Stimulated activated naive CD4-positive, alpha-beta T cell (primary cell): ENCODE measurements at places on chromosomes 7 and 10.

DNA sequence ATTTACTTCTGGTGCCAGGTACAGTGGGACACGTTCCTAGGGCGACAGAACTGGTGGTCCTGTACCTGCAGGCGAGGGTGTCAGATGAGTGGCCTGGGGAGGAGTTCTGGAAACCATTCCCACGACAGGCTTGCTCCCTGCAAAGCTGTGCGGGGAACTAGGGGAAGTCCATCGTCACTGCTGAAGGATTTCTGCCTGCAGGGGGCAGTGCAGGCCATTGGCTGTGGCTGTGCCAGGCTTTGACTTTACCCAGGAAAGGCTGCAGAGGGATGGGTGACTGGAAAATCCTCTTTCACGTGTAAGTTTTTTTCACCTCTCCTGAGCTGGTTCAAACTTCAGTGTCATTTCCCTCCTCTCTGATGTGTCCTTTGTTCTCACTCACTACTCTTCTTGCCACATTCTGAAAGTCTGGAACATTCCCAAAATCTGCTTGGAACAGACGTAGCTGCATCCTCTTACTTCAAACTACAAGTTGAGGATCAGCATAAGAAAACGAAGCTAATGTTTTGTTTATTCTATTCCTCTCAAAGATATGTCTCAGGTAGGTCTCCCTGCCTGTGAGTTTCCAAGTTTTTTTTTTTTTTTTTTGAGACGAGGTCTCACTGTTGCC, 126.5 kb downstream of the SH2D4B start:
- no peak for DNase-seq

GRCh38 chr10:3464760-3465405, 292.3 kb upstream of the PITRM1 start:
- DNase-seq = no peak

- DNase-seq = no peak
Observed at GRCh38 chr10:49594594-49594993, 15.5 kb upstream of the SLC18A3 start.

DNA sequence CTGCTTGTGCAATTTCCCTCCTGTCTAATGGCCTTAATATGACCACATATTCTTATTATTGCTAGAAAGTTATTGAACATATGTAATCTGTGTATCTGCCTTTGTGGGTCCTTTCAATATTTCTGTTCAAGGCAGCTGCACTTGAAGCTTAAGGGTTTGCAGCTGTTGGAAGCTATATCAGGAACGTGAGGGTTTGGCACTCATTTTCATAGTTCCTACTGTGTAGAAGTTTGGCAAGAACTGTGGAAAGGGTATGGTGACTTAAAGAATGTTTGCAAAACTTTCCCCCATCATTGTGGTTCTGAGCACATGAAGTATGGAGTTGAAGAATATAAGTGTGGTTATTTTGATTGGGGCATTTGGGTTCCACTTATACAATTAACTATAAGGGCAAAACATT, 144.7 kb upstream of the SEMA3A start:
- DNase-seq = no peak

DNA sequence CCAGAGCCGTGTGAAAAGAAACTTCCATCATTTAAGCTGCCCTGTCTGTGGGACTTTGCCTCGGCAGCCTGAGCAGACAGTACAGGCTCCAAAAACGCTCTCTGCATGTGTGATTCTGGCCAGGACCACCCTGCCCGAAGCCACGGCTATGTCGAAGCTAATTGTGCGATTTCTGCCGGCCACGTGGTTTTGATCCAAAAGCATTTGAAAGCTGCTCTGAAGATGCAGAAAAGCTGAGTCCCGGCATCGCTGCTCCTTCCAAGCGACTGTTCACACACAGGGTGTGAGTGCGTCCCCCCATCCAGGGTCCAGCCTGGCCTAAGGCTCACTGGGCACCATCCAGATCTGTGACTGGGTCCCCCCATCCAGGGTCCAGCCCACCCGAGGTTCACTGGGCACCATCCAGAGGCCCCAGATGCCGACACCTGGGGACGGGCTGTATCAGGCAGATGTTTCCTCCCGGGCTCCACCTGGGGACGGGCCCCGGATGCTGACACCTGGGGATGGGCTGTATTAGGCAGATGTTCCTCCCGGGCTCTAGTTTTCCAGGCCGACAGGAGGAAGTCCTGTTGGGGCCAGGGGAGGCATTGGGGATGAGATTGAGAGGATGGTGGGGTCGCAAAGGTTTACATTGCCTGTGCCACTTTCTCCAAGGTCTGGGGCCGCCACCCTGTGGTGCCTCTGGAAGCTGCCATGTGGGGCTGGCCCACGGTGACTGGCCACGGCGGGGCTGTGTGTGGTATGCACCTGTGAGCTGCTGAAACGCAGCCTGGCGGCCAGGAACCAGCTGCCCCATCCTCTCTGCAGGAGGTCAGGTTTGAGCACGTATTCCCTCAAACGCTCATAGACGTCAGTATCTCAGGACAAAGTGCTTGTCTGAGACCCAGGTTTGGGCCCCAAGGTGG, 527.4 kb downstream of the DNAJB6 start:
- no peak for DNase-seq

DNA sequence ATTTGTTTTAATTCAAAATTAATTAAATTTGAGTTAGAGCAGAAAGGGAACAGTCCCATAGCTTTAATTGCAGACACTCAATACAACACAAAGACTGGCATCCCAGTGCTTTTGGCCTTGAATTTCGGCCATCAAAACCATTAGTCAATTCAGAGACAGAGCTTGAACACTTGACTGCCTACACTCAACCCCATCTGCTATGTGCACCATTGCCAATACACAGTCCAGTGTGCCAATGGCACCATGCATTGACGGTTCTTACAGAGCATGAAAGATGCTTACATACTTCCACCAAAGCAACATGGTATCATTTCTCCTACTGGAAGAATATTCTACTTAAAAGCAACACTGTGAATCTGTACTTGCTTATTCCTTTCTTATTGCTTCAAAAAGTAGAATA, 43.6 kb upstream of the LRRTM3 start:
- no peak for DNase-seq

- no peak for DNase-seq
Observed at GRCh38 chr10:44958196-44958897, 1.3 kb upstream of the RASSF4 start.

DNA sequence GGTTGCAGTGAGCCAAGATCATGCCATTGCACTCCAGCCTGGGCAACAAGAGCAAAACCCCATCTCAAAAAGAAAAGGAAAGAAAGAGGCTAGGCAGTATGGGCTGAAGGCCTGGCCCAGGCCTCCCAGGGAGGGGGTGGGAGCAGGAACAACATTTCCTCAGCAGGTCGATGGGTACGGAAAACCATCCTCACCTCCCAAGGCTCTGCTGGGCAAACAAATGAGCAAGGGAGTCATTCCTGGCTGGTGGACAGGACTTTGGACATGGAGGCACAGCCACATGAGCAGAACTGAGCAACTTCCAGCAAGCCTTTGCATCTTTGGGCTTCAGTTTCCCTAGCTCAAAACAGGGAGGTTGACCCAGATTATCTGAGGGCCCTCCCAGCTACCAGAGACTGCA, 13.0 kb downstream of the OGDHL start:
- DNase-seq = no peak

DNA sequence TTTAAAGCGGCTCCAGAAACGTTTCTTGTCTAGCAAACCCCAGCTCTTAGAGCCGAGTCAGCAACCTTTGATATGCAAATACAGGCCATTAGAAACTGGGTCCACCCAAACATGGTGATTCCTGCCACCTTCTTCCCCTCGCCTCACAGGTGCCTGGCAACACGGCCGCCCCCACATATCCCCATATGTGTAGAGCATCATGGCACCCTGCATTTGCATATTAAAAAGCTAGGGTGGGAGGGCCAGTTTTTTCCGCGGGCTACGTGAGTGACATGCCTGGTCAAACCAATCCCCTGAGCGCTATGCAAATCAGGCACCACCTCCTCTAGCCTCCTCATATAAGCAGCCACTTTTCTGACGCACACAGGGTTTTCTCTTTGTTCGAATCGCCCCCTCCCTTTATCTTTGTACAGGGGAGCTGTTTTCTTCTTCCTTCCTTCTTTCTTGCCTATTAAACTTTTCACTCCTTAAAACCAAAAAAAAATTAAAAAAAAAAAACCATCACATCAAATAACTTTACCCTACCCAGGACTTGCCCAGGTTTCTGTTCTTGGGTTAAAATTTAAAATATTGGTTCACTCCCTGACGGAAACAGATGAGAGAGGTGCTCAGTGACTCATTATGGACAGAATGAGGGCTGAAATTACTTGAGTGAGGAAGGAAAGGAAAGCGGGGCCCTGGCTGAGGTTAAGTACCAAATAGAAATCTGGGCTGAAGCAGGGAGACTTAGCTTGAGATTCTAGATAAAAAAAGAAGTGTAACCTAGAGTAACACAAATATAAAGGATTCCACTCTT, 59.8 kb downstream of the COA1 start:
- no peak for DNase-seq

- DNase-seq = no peak
Observed at GRCh38 chr7:23004247-23004520, 9.7 kb downstream of the HYCC1 start.

GRCh38 chr10:97647556-97647955, 7.1 kb downstream of the PI4K2A start:
- no peak for DNase-seq

GRCh38 chr7:29610086-29610485, 46.5 kb downstream of the PRR15 start:
- DNase-seq = no peak

DNA sequence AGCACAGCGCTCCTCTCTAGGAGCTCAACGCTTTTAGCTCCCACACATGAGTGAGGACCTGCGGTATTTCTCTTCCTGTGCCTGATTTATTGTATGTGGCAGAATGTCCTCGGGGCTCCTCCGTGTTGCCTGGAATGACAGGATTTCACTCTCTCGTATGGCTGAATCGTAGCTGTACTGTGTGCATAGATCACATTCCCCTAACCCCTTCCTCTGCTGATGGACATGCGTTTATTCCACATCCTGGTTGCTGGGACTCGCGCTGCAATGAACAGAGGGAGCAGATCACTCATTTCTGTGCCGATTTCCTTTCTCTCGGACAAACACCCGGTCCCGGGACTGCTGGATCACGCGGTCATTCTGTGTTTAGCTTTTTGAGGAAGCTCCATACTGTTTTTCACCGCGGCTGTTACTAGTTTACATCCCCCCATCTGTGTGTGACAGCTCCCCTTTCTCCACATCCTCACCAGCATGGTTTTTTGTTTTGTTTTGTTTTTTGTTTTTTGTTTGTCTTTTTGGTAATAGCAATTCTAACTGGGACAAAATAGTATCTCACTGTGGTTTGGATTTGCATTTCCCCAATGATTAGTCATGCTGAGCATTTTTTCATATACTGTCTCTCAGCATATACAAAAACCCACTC, 76.3 kb downstream of the FOXL3 start:
- no peak for DNase-seq

DNA sequence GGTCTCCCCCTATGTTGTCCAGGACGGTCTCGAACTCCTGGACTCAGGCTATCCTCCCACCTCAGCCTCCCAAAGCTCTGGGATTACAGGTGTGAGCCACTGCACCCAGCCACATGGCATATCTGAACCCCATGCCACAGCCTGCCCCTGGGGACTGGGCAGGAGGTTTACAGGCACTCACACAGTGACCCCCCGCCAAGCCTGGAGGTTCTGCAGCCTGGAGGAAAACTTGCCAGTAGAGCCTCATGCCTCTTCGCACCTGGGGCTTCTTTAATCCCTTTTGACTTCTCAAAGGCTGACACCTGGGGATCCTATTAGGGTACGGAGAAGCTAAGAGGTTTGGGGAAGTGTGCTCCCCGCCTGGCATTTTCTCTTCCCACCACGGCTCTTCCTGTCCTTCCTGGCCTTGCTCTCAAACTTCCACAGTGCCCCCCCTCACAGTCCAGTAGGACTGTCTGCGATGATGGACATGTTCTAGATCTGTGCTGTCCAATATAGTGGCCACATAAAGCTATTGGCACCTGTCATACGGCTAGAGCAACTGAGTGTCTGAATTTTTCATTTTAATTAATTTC, 11.4 kb upstream of the KCP start:
- no peak for DNase-seq

GRCh38 chr10:118590334-118590733, 5.1 kb downstream of the PRLHR start:
- no peak for DNase-seq

DNA sequence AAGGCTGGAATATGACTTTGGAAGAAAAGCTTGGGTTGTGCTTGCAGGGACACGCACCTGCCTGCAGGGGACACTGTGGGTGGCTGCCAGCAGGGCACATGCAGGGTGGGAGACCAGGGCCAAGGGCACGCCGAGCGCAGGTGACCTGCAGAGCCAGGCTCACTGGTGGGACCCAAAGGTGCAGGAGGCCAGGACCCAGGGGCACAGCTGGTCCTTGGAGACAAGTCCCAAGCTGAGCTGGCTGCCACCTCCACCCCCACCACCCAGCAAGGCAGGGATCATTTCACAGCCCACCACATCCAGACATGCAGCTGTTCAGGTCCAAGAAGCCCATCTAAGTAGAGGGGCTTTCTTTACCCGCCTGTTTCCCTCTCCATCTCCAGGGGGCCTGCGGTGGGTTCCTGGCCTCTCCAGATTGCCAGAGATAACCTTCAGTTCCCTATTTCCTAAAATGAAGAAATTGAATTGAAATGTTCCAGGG, 13.8 kb upstream of the CLIP2 start:
- DNase-seq = no peak

DNA sequence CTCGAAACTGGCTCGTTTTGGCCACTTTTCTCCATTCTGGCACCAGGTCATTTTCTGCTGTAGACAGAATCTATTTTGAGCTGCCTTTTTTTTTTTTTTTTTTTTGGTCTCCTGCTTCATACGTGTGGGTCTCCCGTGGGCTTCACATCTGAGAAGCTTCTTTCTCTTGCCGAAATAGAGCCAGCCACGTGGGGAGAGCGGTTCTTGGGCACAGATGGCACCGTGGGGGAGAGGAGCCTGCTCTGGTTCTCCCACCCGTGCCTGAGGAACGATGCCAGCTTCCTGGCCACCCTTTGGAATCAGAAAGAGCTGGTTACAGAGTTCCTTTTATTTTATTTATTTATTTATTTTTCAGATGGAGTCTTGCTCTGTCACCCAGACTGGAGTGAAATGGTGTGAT, 48.7 kb upstream of the OCM2 start:
- no peak for DNase-seq

GRCh38 chr10:76723844-76724243, 913.8 kb downstream of the KCNMA1 start:
- no peak for DNase-seq

DNA sequence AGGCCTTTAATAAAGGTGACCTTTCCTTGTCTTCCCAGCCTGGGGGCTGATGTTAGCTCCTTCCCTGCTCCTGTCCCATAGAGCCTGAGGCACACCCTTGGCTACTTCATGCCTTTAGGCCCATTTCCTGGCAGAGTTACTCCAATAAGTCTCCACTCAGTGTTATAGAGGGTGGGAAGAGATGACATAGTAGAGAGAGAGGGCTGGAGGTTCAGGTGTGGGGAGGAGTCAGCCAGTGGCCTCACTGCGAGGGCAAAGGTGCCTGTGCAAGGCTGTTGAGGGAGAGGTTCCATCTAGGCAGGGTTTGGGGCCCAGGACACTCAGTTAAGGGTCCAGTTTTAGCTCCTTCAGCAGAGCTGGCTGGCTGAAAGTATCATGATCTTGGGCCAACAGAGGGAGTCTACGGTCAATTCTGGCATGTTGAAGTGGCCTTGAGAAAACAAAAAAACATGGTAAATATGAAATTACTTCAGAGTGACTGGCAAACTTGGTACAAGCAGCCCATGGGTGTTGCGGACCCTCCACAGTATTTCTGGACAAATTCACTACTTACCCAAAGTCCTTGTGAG, 67.9 kb downstream of the ZNF783 start:
- DNase-seq = no peak
